ENCODE measurements at places on chromosomes 4 and X. TPM values are rescaled to one million over a fixed set of nuclear protein-coding genes. Genes with fewer than 3 reads are reported as not detected.

- no peak for DNase-seq
Observed at GRCh38 chrX:150146271-150146896, 208.1 kb upstream of the EOLA2 start.

- peak; percentile 93 for DNase-seq
Observed at GRCh38 chrX:153470411-153471363, at the start of gene HAUS7. Gene HAUS7 (minus strand): TSS chrX:153470576. CDS start chrX:153470557, 19 bp downstream.

- no peak for DNase-seq
Observed at GRCh38 chr4:176840166-176840565, 47.4 kb upstream of the VEGFC start.

- DNase-seq, result no peak
Observed at GRCh38 chrX:45762699-45763647, 562.3 kb upstream of the DIPK2B start.

Gene SSX4
- not detected for total RNA-seq

DNA sequence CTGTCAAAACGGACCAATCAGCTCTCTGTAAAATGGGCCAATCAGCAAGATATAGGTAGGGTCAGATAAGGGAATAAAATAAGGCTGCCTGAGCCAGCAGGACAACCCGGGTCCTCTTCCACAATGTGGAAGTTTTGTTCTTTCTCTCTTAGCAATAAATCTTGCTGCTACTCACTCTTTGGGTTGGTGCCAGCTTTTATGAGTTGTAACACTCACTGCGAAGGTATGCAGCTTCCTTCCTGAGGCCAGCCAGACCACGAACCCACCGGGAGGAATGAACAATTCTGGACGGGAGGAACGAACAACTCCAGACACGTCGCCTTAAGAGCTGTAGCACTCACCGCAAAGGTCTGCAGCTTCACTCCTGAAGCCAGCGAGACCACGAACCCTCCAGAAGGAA lies 287.8 kb downstream of the RAPGEF2 start:
- DNase-seq, result no peak

DNA sequence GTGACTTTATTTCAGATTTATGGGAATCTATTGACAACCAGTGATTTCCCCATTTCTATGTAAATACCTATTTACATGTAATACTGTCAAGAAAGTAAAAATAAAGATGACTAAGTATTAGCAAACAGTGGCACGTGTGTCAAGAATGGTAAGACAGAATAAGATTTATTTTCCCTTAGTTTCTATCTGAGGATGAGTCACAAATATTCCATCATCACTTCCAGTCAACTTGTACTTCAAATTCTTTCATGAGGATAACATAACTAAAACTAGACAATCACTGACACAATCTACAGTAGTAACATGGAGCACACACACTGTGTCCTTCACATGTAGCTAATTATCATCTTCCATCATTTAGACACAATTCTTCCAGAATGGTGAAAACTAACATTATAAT lies 625.3 kb upstream of the PCDH7 start:
- no peak for DNase-seq

Data from activated naive CD4-positive, alpha-beta T cell treated with anti-CD3 and anti-CD28 coated beads for 36 hours (primary cell).